Fibroblast of pulmonary artery (primary cell): ENCODE measurements at places on chromosomes 13 and 19.

- DNase-seq: no peak
These were observed 13.0 kb upstream of the JUND start for GRCh38 chr19:18294467-18294864.

- no peak for DNase-seq
These were observed 7.5 kb downstream of the MBD3 start for GRCh38 chr19:1585243-1585580.

GRCh38 chr19:49391581-49392399, 3.7 kb downstream of the KASH5 start:
- DNase-seq: peak; percentile 71

DNA sequence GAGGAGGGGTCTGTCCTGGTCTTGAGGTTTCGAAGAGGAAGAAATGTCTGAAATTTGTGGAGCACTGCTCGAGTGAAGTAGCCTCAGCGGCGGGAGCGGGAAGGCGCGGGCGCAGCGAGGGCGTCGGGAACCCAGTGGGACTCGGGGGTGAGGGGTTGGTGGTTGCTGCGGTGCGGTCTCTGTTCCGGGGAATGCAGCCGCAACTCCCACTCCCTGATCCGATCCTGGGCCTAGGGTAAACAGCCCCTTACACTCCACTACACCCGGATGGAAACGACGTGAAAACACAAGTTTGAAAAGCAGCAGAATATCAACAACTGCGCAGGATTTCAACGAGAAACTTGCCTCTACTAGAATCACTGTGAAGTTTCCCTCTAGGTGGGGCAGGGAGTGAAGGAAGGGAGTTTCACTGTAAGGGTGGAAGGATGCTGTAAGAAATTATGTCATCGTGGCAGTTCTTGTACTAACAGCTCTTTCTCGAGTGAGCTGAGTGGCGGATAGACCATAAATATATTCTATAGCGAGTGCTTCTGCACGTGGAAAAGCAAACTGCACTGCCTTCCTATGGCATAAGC, 2.0 kb upstream of the KLF12 start:
- peak; percentile 61 for DNase-seq

GRCh38 chr19:4224470-4224869, 4.9 kb upstream of the EBI3 start:
- DNase-seq: no peak

GRCh38 chr19:55625004-55625326, 599 bp upstream of the ZNF784 start:
- DNase-seq: no peak

DNA sequence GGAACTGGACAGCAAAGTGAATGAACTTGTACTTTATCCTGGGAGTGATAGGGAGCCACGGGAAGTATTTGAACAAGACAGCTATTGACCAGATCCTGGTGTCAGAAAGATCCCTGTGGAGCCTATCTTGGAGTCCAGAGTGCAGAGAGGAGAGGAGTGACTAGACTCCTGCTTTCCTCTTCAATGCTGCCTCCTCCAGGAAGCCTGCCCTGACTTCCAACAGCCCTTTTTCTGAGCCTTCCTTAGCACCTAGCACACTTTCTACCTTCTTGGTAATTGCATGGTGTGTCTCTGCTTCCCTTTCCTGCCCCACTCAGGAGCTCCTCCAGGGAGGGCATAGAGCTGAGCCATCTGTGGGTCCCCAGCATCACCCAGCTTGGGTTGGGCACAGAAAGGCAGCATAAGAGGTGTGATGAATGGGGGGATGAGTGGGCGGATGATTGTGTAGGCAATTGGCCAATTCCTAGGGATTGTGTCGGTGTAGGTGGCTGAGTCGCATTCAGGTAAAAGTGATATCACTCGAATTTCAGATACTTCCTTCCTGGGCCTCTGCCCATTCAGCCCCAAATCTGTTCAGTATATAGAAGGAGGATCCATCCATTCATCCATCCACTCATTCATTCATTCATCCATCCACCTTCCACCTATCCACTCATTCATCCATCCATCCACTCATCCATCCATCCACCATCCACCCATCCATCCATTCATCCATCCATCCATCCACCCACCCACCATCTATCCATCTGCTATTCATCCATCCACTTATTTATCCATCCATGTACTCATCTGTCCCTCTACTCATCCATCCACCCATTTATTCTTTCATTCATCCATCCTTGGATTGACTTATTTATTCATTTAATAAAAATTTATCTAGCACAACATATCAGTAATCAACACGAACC, 26.9 kb downstream of the CYP4F22 start:
- no peak for DNase-seq

GRCh38 chr19:49014870-49015255, 2.0 kb downstream of the LHB start:
- no peak for DNase-seq

GRCh38 chr13:24265453-24265852, 43.9 kb upstream of the C1QTNF9 start:
- DNase-seq: no peak

DNA sequence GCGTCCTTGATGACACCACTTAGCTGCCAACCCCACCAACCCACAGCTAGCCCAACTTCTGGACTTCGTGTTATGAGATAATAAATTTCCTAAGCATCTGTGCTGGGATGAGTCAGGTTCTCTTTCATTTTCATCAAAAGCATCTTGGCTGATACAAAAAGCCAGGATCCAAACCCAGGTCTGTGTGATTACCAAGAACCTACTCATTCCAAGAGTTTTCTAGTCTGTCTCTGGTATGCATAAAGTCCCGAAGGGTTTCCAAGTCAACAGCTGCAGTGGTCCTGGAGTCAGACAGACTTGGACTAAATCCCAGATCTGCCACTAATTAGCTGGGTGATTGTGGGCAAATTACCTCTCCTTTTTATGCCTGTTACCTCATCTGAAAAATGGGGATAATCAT, 55.5 kb upstream of the SERP2 start:
- no peak for DNase-seq

GRCh38 chr13:81916461-81916860, 1575.5 kb upstream of the SPRY2 start:
- no peak for DNase-seq

- DNase-seq: peak; percentile 23
These were observed 545.4 kb downstream of the SUCLA2 start for GRCh38 chr13:47455626-47456025.

DNA sequence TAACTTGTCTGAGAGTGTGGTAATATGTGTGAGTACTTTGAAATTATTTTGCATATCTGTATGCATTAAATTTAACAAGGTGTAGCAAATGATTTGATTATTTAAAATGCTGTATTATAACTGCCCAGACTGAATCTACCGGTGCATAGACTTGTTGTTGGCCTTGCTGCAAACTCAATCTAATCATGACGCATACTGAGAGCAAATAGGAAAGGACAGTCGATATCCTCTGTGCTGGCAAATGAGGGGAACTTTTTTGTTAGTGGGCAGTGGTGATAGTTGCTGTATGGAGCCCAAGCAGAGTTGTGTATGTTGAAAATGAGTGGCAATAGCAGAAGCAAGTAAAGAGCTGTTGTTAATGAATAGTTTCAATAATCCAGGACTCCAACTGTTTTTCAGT, 127.4 kb downstream of the LMO7 start:
- no peak for DNase-seq

GRCh38 chr13:34731486-34731885, 210.6 kb upstream of the NBEA start:
- DNase-seq: no peak
